ENCODE measurements at places on chromosomes 7 and 10.
A peak's percentile ranks its signal among the peaks of the same experiment; 100 is the strongest.

DNA sequence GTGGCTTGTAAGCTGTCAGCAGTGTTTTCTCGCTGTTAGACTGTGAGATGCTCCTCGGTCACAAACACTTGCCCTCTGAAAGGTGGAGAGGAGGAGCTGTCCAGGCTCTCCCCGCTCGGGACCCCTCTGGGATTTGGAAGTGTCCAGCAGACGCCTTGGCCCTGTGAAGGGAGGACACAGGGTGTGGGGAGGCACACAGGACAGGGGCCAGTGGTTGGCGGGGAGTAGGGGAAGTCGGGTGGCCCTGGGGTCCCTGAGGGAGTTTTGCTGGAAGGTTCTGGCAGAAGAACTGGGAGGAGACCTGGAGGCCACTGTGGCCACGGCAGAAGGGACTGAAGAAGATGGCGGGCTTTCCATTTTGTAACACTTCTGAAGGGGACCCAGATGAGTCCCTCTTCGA is 47.2 kb upstream of the DPYSL4 start:
- DNase-seq: no peak

DNA sequence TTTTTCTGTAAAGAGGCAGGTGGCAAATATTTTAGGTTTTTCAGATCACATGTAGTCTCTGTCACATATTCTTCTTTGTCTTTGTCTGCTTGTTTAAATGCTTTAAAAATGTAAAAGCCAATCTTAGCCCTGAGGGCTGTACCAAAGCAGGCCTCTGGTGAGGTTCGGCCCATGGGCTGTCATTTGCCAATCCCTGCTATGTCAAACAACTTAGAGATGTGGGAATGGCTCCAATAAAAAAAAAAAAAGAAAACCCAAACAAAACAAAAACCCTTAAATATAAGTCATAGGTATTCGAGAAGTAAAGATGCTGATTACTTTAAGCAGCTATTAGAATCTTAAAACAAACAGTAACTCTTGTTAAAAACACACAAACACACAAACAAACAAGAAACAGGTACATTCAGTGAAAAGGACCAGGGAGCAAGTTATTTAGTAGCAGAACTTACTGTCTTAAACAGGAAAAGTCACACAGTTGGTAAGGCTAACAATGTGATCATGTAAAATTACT is 61.4 kb upstream of the NAMPT start:
- no peak for DNase-seq

- peak; percentile 44 for DNase-seq
Measured at GRCh38 chr10:45420453-45421192, 46.6 kb downstream of the ALOX5 start.

DNA sequence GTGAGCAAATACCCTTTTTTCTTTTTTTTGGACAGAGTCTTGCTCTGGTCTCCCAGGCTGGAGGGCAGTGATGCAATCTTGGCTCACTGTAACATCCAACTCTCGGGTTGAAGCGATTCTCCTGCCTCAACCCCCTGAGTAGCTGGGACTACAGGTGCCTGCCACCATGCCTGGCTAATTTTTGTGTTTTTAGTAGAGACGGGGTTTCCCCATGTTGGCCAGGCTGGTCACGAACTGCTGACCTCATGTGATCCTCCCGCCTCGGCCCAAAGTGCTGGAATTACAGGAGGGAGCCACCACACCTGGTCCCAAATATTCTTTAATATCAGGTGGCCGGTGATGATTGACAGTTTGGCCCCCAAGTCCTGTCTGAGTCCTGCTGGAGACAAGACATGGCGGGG is 6.6 kb downstream of the LAT2 start:
- no peak for DNase-seq

DNA sequence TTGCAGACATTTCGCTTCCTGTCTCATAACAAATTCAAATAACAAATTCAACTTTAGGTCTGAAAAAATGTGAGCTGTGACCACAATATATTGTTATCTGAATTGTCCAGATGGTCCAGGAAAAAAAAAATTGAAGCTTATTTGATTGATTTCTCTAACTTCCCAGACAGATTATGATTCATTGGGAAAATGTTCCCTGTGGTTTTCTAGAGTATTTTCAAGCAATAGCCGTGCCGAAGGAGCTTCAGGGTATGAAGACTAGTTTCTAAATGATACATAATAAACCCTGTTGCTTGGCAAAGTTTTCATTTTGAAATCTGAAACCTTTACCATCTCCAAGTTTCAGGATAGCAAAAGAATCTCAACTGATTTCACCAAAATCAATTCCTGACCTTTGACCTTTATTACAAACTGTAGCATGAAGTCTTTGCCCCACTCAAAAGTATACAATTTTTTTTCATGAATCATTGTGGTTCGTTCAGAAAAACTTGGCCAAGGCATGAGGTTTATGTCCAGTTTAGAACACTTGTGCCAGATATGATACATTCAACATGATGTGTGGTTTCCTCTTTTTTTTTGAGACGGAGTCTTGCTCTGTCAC is 109.9 kb downstream of the JCAD start:
- no peak for DNase-seq

DNA sequence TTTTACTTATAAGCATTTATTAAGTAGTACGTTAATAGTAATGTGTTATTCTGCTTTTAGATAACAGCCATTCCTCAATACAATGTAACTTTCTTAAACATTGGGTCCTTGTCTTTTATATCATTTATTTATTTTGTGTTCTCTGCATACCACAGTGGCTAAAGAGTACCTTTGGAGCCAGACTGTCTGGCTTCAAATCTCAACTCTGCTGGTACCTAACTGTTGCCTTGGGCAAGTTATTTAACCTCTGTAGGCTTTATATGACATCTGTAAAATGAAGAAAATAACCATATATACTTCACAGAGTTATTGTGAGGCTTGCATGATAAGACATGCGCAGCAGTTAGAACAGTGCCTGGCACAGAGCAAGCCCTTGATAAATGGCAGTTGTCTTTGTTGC is 397.6 kb downstream of the MDFIC start:
- DNase-seq: no peak

DNA sequence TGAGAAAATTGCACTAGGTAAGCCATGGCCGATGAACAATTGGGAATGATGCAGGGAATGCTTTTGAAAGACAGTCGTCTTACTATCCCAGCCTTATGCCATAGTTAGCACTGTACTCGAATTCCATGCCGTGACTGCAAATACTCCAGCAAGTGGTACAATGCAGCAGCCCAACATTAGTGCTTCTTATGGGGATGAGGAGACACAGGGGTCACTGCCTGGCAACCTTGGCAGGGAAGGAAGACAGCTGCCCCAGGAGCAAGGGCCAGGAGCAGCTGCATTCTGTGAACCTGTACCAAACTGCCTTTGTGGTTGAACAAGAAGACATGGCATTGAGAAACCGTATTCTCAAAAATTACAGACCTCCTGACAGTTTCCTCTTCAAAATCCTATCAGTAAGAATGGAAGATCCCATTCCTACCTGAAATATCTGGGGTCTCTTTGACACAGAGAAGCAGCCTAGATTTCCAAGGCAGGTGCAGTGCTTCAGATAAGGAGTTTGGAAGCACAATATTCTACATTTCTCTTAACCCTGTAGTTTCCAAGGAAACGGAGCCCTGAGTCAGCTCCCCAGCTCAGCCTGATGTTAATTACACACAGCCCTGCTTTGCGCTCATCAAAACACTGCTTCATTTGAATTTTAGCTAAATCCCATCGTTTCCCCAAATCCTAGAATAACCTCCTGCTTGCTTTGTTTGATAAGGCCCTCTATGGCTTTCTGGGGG is 49.0 kb upstream of the FRMD4A start:
- DNase-seq: no peak

DNA sequence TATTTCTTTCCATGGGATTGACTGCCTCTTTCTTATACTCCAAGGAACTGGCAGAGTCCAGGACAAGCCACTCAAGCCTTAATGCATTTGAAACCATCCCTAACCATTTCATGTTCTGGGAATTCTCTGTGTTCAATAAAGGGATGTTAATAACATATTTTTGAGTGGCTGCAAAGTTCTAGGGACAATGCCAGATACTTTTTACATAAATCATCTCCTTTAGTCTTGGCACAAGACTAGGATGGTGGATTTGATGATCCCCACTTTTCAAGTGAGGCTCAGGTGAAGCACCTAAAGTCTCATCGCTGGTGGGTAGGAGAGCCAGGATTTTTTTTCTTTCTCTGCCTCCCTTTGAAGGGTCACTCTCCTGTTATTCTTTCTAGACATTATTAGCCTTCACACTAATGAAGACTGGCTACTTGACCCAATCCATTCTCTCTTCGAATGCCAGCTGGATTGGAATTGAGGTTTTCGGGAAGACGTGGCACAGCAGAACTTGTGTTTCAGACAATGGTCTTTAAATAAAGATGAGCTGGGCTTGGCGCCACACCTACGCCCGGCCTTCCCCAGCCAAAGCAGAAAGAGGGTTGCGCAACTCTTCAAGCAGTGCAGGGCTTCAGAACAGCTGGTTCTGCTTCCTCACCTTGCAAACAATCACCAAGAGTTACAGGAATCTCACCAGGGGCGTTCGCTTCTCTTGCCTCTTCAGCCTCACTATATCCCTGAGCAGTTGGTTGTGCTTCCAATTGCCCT is 73.8 kb upstream of the BMPER start:
- DNase-seq: no peak

- DNase-seq: no peak
Measured at GRCh38 chr10:3584926-3585784, 199.9 kb downstream of the KLF6 start.

DNA sequence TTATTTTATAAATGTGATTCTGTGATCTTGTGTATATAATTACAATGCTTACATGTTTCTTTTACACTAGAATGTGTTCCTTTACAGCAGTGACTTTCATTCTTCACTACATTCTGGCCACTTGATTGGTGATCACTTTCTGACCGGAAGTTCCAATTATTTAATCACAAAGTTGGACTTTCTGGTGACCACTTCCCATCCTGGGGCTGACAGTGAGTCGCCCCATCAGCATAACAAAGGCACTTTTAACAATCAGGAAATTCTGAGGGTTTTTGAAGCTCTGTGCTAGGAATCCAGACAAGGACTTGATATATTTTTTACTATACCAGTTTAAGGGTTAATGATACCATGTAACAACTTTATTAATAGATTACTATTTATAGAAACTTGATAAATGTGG is 282.3 kb upstream of the KAT6B start:
- DNase-seq: no peak

DNA sequence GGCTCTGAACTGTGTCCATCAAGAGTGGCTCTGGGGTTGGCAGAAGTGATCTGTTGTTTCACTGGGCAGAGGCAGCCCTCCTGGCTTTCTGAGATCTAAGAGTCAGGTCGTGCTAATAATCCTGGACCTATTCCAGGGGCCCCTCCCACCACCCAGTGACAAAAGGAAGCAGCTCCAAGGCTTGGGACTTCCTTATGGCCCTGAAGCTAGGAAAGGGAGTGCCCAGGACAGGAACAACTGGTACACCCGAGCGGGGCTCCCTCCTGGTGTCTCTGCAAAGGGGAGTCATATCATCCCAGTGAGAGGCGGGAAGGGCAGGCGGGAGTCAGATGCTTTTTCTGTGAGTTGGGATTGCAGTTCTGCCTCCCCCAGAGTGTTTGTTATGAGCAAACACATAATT is 32.3 kb downstream of the RPS24 start:
- DNase-seq: no peak

- DNase-seq: no peak
Measured at GRCh38 chr7:117210397-117210796, 112.5 kb downstream of the WNT2 start.

DNA sequence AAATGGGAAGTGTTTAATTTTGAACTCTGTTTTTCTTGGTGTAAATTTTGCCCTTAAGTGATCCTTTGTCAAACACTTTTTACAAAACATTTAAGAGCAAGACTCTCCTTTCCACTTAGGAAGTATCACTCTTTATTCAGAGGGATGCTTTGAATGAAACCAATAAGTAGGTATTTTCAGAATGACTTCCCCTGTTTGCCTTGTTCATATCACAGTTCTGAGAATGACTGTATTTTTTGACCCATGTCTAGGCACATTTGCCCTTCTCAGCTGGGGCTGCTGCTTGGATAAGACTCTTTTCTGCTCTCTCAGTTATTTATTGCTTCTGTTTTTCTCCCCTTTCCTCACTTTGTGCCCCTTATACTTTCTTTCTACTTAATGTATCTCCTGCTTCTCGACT is 98.2 kb downstream of the CCNY start:
- DNase-seq: no peak

DNA sequence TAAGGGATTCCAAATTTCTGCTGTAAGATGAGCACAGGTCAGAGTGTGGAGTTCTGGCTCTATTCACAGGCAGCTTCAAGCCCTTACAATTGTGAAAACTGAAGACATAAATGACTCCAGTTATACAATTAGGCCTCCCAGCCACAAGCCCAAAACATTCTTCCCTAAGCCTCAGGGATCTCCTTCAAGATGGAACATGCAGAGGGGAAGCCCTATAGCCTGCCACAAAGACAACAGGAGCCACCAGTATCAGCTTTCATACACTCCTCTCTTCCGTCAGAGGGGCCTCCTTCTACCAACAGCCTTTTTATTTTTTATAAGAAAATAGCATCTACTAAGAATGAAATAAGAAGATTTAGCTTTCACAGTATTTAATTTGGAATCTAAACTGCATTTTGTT is 46.5 kb downstream of the DLD start:
- DNase-seq: no peak

GRCh38 chr7:78563191-78563590 is 764.6 kb downstream of the PHTF2 start:
- DNase-seq: no peak

- DNase-seq: no peak
Measured at GRCh38 chr10:34681933-34682332, 133.2 kb downstream of the PARD3 start.

- no peak for DNase-seq
Measured at GRCh38 chr10:45500304-45500703, 126.3 kb downstream of the ALOX5 start.

- no peak for DNase-seq
Measured at GRCh38 chr7:94655848-94656657, at the start of gene SGCE. Gene SGCE, minus strand, starts transcription at chr7:94656133. Its CDS starts 35 bp downstream, at chr7:94656098.

- no peak for DNase-seq
Measured at GRCh38 chr10:35005868-35006267, 84.3 kb downstream of the CUL2 start.

DNA sequence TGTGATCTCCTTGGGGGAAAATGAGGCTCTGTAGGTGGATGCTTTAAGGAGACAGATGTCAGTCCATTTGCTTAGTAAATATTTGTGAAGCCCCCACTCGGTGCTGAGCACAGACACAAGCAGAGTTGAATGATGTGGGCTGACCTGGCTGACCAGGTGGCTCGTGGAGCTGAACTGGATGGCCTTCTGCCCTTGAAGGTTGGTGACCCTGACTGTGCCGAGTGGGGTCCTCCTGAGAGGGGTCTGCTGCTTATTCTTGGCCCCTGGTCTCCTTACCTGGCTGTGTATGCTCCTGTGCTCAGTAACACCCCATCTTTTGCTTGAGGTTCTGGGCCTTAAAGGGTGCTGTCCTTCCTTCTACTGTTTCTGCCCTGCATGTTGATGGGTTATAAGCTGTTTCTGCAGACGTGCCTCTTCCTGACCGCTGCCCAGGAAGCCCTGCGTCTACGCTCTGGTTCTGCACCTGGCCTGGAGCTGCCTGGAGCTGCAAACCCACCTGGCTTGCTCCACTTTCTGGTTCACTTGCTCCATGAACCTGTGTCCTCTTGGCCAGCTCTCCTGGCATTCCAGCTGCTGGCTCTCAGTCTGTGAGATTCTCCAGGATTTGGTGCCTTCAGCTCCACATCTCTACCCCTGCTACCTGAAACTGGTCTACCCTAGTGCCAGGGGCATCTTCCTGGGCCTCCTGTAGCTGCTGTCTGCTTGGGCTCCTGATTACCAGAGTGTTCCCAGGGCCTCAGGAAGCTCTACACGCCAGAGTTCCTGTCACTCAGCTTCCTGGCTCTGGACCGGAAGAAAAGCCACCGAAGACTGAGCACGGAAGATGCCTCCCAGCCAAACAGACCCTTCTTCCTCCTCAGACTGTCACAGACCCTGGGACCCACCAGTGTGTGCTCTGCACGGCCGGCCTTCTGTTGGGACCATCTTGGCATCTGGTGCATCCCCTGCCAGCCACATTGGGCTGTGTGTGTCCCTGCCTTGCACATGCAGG is 76.5 kb downstream of the ADCY1 start:
- no peak for DNase-seq
